Stimulated activated naive CD4-positive, alpha-beta T cell (primary cell): ENCODE measurements at places on chromosomes 13 and 19.

GRCh38 chr19:31290931-31291590 is 58.2 kb downstream of the TSHZ3 start:
- no peak for DNase-seq

- no peak for DNase-seq
Measured at GRCh38 chr19:34370983-34371382, 6.0 kb downstream of the GPI start.

DNA sequence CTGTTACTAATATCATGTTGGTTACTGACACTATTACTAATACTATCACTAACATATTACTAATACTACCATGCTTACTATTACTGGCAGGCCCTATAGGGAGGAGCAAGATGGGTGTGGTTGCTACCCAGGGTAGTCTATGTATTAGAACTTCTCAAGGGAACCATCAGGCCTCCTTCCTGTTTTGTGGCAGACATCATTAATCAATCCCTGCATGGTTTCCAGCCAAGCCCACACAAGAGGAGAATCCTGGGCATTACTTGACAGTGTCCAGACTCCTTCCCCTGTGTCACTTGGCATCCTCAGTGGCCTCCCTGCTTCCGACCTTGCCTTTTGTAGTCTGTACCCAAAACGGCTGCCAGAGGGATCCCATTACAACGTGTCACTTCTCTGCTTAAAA is 8.9 kb downstream of the HAS1 start:
- DNase-seq, result no peak

GRCh38 chr19:18007917-18008673 is at the start of gene ARRDC2:
Gene ARRDC2 (plus strand): TSS chr19:18008170. CDS start chr19:18008311, 141 bp downstream.
- DNase-seq, result peak; percentile 93

GRCh38 chr13:53144826-53145225 is 116.2 kb downstream of the OLFM4 start:
- no peak for DNase-seq

DNA sequence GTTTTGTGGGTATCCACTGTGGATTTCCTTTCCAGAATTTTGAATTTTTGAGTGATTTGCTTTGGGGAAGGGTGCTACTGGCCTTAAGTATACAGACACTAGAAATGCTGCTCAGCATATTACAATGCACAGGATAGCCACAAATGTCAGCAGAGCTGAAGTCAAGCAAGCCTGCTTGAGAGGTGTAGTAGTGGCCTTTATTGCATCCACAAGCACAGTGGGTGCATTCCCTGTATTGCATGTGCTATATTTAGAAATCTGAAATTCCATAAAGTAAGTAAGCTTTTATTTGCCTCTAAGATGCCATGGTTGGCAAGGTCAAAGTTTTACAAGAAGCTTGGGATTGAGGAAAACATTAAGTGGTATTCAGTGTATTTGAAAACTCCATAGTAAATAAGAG is 79.5 kb upstream of the ZNF91 start:
- DNase-seq, result no peak

DNA sequence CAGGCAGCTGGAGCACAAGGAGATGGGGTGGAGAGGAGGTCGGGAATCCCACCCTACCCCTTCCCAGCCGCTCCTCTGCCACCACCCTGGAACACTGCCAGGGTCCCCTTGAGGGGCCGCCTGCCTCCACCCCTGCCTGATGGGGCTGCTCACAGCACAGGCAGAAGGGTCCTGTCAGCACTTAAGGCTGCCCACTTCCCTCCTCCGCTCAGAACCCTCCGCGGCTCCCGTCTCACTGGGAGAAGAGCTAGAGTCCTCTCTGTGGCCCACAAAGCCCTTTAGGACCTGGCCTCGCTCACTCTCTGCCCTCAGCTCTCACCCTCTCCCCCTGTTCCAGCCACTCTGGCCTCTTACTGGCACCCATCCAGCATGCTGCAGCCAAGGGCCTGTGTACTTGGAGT is 3.4 kb upstream of the POLD1 start:
- no peak for DNase-seq

DNA sequence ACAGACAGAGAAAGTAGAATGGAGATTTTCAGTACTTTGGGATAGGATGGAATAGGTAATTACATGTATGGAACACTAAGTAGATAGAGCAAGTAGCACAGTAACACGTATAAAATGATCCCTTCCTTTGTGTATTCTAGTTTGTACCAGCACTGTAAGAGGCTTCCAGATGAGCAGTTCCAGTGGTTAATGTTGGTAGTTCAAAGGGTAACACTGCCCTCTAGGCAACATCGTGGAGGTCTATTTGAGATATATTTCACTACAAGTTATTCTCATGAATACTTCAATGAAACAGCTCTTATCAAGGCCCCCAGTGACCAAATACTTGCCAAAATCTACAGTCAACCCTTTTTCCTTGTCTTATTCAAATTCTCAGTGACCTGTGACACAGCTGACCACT is 13.5 kb upstream of the ZNF563 start:
- peak; percentile 21 for DNase-seq

- DNase-seq, result no peak
Measured at GRCh38 chr13:113084094-113084942, 21.3 kb upstream of the F7 start.

GRCh38 chr13:77811381-77811780 is 107.2 kb downstream of the EDNRB start:
- DNase-seq, result no peak

DNA sequence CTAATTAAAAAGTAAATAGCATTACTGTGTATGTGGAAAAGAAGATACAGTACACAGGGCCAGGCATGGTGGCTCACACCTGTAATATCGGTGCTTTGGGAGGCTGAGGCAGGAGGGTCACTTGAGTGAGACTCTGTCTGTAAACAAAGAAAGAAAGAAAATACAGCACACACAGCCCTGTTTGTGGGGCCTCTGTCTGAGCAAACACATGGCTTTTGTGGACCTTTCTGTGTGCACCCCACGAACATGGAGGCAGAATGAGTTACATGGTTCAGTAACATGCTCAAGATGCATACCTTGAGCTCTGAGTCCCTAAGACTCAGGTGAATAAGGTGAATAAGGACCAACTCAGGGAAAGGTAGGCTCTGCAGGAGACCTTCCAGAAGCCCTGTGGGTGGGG is 20.0 kb upstream of the AMER2 start:
- DNase-seq, result no peak
